ENCODE measurements at places on chromosomes 2 and 18. TPM values are rescaled to one million over a fixed set of nuclear protein-coding genes. Genes with fewer than 3 reads are reported as not detected.

The C2orf72 gene
- 0.11 TPM for total RNA-seq

The SCN3A gene
- 39.8 TPM for total RNA-seq

The PRKAG3 gene
- total RNA-seq = not detected

DNA sequence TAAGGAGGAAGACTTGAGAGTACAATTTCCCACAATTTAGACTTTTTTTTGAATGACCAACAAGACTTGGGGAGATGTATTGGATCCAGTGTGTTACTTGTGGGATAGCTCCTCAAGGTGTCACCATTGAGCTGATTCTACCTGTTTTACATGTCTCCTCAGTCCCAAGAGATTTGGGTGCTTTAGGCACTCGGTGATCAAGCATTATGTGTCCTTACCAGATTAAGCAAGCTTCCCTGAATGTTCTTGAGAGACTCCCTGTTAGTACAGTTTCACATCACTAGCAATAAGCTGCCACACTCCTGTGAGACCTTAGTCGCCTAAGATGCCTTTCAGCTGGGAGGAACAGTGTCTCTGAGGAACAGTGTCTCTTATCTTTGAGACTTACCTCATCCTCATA lies 384.3 kb upstream of the SYT4 start:
- peak; percentile 82 for ATAC-seq

- no peak for ATAC-seq
These were observed 11.4 kb downstream of the EIF2AK3 start for GRCh38 chr2:88615822-88616221.

GRCh38 chr2:239873656-239874635 lies 151.2 kb downstream of the NDUFA10 start:
- ATAC-seq = no peak

DNA sequence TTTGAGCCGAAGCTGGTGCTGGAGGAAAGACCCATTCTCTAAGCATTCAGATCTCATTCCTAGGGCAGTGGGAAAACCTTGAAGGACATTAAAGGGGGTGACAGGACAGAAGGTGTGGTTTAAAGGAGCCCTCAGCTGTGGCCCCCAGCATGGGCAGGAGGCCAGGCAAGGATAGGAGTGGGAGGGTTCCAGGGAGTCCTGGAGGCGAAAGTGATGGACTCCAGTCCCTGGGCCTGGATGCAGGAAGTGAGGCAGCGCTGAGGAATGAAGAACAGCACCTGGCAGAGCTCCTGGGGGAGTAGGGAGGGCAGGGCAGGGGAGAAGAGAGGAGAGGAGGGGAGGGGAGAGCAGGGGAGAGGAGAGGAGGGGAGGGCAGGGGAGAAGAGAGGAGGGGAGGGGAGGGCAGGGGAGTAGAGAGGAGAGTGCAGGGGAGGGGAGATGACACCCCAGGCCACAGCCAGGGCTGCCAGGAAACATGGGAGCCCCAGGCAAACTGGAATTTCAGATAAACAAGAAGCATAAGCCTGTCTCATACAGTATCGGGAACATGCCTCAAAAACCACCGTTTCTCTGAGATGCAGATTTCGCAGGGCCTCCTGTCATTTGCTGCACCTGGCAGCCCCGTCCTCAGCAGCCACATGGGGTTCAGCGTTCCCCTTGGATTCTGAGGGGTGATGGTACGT lies 5.7 kb downstream of the RAMP1 start:
- peak; percentile 17 for ATAC-seq
